ENCODE measurements at places on chromosomes 13 and 19.

GRCh38 chr19:34733266-34733745 lies 737 bp upstream of the ZNF181 start:
- no peak for DNase-seq

- DNase-seq = no peak
Measured at GRCh38 chr19:36023432-36023831, 9.2 kb downstream of the CLIP3 start.

GRCh38 chr13:109815651-109816050 lies 29.3 kb upstream of the IRS2 start:
- DNase-seq = no peak

- DNase-seq = no peak
Measured at GRCh38 chr19:53624771-53625545, 6.8 kb upstream of the DPRX start.

DNA sequence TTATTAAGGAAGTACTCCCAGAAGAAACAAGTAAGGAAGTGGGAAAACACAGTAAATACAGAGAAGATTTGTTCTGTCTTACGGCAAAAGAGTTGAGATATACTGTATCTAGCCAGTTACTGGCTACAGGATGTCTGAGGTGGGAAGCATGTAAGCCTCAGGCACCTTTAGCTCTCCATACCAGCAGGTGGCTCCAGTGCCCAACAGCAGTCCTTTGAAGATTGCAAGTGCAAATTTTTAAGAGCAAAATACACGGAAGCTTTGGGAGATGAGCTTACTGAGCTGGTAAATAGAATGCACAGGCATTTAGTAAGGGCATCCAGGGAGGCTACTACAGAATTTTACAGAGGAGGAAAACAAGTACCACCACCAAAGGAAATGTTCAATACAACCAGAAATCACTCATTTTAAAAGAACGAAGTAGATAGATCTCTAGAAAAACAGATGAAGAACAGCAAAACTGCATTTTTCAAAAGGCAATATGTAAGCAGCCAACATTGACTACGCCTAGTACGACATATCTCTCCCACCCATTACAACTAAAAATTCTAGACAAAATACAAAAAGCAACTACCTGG lies 57.9 kb upstream of the VSTM2B start:
- DNase-seq = no peak

DNA sequence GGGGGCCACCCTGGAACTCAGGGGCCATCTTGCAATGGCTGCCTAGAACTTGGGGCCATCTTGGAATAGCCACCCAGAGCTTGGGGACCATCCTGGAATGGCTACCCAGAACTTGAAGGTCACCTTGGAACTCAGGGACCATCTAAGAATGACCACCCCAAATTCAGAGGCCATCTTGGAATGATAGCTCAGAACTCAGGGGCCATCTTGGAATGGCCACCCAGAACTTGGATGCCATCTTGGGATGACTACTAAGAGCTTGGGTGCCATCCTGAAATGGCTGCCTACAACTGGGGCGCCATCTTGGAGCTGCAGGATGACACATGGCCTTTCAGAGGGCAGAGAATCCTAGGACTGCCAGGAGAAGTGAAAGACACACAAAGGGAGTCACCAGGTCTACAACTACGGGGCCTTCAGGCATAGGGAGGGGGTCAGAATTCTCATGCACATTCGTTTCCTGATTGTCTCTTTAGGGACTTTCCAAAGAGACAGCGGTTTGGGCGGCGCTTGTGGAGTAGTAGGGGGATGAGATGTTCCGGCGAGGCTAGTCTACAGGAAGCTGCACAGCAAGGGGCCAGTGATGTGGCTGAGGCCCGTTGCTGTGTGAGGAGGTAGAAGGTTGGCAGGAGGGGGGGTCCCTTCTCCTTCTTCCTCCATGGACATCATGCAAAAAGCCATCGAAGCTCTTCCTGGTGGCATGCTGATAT lies 125.0 kb downstream of the IER2 start:
- no peak for DNase-seq

- no peak for DNase-seq
Measured at GRCh38 chr19:45884682-45885555, 1.0 kb downstream of the IRF2BP1 start.

DNA sequence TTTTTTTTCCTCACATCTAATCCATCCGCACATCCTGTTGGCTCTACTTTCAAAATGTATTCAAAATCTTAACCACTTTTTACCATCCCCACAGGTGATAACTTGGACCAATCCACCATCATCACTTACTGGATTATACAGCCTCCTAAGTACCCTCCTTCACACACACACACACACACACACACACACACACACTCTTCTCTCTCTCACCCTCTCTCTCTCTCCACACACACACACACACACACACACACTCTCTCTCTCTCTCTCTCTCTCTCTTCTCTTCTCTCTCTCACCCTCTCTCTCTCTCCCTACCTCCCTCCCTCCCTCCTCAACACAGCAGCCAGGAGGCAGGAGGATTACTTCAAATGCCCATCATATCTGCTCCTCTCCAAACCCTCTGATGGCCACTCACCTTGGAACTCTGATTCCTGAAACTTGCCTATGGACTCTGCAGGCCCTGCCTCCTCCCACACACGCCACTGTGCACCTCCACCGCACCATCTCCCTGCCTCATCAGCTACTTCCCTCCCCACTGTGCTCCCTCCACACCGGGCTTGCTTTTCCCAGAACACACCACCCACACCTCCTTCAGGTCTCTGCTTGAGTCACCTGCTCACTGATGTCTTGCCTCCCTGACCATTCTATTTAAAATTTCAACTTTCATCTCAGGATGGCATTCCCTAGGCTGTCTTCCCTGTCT lies 39.7 kb downstream of the RCBTB2 start:
- no peak for DNase-seq

GRCh38 chr19:41921577-41922576 lies 6.4 kb downstream of the ERFL start:
- no peak for DNase-seq

DNA sequence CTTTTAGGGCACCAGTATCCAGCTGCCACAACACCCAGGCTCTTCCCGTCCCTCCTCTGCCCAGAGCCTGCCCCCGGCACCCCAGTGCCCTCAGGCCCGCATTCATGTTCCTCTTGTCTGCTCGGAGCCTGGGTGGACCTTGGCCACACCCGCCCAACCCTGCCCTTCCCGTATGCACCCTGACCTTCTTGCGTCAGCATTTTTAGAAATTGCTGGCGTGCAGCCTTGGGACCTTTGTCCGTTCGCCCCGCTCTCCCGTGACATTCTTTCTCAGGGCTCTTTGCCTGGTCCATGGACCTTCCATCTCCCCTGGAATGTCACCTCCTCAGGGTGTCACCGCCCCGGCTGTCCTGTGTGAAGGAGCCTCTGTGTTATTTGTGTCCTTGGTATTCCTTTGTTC lies 7.6 kb downstream of the NUCB1 start:
- no peak for DNase-seq

DNA sequence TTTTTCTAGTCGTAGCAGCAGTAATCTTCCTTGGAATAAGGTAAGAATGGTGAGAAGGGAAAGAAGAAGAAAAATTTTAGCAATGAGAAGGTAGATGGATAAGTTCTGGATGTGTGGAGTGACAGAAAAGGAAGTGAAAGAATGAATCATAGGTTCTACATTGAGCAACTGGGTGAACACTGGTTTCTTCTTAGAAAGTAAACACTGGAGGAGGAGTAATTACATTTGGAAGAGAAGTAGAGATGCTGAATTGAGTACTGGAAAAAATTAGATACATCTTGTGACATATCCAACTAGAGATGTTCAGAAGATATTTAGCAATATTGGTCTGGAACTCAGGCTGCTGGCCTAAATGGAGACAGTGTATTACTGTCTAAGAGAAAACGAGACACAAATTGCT lies 148.5 kb downstream of the GPC5 start:
- no peak for DNase-seq

GRCh38 chr19:28605501-28606268 lies 607.3 kb downstream of the UQCRFS1 start:
- no peak for DNase-seq

DNA sequence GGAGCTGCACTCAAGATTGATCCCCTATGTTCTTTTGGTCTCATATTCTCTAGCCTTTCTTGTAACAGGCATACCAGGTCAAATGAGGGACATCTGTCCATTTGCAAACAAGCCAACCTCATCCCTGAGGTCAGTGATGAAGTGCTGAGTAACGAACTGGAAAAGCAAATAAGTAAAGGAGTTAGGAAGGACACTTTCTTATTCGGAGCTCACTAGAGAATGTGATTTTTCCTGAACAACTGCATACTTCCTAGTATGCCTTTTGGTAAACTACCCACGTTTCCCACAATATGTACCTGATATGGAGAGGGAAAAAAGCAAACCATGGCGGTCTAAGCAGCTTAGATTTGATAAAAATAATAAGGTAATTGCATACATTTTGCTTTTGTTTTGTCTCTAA lies 91.0 kb upstream of the MYCBP2 start:
- no peak for DNase-seq

DNA sequence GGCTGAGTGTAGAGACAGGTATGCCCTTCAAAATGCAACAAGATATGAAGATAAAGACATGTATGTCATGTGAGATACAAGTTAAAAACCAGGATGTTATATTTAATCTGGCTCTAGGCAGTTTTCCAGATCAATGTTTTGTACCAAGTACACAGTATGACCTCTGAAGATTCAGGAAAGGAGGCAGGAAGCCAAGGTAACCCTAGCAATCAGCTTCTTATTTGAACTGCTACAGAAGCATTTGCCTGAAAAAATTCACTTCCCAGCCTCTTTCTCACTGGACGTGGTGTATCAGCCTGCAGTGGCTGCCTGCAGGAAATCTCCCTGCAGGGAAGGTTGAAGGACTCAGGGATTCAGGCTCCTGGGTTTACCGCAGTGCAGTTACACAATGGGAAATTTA lies 24.1 kb downstream of the OLFM4 start:
- DNase-seq = no peak

GRCh38 chr13:59890054-59890453 lies 273.7 kb downstream of the DIAPH3 start:
- DNase-seq = peak; percentile 32

DNA sequence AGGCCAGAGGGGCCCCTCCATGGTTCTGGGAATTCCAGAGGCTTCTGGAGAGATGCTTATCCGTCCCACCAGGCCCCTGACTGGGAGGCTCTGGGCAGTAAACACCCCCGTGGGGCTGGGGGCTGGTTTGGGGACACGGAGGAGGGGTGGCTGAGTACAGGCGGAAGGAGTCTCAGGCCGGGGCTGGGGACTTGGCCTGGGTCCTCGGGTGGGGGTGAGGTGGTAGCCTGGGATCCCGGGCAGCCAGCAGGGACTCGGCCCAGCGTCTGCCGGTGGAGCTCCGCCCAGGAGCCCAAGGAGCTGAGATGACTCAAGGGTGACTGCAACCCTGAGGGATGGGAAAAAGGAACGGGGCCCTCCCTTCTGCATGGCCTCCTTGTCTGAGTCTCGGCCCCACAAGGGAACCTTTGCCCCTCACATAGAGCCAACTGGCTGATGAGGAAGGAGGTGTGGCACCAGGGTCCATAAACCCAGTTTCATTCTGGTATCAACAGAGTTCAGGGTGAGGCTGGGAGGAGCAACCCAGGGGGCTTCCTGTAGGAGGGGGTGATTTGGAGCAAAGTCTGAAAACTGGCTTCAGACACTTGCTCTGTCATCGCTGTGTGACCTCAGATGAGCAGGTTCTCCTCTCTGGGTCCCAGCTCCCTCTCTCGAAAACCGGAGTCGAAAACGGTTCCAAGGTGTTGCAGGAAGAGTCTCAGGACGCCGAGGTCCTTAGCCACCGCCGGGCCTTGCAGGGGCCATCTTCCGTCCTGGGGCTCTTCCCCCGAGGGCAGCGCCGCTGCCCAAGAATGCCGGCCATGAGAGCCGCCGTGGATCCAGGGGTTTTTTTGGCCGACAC lies 809 bp downstream of the MISP start:
- peak; percentile 51 for DNase-seq

DNA sequence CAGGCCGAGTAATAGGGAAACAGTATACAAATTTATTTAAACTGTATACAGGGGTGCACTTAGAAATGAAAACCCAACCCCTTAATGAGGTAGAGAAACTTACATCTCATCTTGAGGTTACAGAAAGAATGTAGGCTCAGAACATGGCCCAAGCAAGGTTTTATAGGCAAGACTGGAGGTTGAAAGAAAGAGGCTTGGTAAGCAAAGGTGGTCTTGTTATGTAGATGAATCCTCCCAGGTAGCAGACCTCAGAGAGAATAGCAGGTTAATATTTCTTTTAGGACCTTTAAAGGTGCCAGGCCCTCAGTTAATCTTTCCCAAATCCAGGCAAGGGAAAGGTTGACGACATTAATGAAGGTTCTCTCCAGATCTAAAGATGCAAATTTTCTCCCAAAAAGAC lies 1466.8 kb upstream of the PRR20A start:
- DNase-seq = no peak

- no peak for DNase-seq
Measured at GRCh38 chr13:50940509-50940908, 30.9 kb downstream of the RNASEH2B start.

DNA sequence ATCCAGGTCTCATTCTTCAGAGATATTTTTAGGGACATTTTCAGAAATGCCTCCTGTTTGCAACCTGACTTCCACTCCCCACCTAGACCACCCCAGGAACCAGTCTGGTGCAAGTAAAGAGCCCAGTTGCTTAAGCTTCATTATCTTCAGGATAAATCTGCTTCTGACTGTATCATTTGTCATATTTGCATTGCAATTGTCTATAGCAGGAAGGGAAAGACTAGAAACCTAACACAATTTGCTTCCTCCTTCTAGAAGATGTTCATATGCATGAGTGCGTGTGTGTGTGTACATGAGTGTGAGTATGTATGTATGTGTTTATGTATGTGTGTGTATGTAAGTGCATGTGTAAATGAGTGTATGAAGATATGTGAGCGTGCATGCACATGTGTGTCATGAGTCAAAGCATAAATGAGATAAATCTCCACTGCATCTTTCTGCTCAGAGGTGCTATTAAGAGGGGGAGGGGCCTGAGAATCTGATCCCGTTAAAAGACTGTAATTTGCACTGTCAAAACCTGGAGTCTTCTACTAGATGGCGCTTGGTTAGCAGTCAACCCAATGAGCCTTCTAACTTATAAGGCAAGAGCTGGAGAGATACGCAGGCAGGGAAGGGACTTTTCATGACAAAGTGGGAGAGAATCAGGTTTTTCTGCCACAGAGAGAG lies 178.8 kb upstream of the KL start:
- no peak for DNase-seq

- DNase-seq = no peak
Measured at GRCh38 chr13:100520936-100521850, 67.4 kb downstream of the GGACT start.

DNA sequence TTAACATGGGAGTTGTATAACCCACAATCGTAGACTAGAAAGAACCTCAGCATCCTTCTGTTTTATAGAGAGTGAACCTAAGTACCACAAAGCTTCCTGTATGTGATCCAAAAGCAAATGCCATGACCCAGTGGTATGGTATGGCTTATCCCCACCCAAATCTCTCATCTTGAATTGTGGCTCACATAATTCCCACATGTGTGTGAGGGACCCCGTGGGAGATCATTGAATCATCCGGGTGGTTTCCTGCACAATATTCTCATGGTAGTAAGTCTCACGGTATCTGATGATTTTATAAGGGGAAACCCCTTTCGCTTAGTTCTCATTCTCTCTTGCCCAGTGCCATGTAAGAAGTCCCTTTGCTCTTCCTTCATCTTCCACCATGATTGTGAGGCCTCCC lies 587.9 kb downstream of the LMO7 start:
- no peak for DNase-seq

- no peak for DNase-seq
Measured at GRCh38 chr19:4373601-4374497, 26.5 kb downstream of the SH3GL1 start.

- no peak for DNase-seq
Measured at GRCh38 chr19:3423183-3423829, 56.9 kb downstream of the NFIC start.

Measured in skeletal muscle cell (primary cell).